ENCODE measurements at places on chromosomes 5 and 9. TPM values are rescaled to one million over a fixed set of nuclear protein-coding genes. Genes with fewer than 3 reads are reported as not detected.
A peak's percentile ranks its signal among the peaks of the same experiment; 100 is the strongest.

GRCh38 chr5:132704875-132705274 is 31.1 kb downstream of the IL4 start:
- DNase-seq = no peak

DNA sequence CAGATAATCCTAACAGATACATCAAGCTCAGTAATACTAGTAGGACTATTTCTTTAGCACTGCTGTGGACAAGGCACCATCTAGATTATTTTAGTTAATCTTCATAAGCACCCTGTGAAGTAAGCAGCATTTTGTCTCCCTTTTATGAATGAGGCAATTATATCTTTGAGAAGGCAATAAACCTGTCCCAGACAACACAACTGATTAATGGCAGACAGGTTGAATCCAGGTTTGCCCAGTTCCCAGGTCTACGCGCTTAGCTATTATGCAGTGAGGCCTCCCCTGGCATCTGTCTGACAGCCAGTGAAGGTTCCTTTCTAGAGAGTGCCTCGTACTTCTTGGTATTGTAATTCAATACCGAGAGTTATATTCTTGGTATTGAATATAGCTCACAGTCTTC is 9.7 kb upstream of the LVRN start:
- DNase-seq = no peak

- no peak for DNase-seq
Measured at GRCh38 chr9:96453625-96454024, 3.7 kb downstream of the HABP4 start.

GRCh38 chr5:66829826-66830225 is 233.6 kb downstream of the MAST4 start:
- no peak for DNase-seq

GRCh38 chr9:138060365-138060764 is 182.8 kb downstream of the CACNA1B start:
- DNase-seq = no peak

GRCh38 chr5:135890296-135890695 is 5.3 kb downstream of the IL9 start:
- no peak for DNase-seq

GRCh38 chr5:66742083-66742895 is 146.1 kb downstream of the MAST4 start:
- no peak for DNase-seq

DNA sequence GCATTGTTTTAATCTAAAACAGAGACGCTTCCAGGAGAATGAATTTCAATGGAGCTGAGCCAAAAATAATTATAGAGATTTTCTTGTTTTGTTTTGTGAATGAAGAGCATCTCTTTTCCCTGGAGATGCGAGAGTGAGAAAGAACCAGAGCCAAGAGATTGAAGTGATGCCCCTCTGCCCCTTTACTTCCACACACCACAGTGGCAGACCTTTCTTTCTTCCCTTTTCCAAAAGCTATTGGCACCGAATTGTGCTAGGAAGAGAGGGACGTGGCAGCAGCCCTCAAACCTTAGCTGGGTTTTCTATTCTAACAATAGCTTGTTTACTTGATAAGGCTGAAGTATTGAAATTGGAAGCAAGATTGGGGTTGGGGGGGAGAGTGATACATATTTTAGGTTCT is 133.0 kb upstream of the TMEM161B start:
- DNase-seq = no peak

GRCh38 chr5:143197260-143197656 is 206.2 kb downstream of the NR3C1 start:
- no peak for DNase-seq

GRCh38 chr9:127862075-127863011 is 7.9 kb upstream of the ENG start:
- DNase-seq = peak; percentile 53

DNA sequence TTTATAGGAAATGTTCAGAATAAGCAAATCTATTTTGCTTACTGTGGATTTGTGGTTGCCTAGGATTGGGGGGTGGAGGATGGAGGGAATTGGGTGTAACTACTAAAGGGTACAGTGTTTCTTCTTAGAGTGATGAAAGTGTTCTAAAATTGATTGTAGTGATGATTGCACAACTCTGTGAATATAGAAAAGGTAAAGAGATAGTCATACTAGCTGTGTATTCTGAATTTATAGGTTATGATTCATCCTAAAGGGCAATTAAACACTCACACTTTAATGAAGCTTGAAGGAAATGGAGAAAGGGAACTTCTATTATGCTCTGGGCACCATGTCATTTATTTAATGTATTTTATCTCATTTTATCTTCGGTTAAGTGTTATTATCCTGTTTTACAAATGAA is 9.9 kb downstream of the TXNDC8 start:
- no peak for DNase-seq

DNA sequence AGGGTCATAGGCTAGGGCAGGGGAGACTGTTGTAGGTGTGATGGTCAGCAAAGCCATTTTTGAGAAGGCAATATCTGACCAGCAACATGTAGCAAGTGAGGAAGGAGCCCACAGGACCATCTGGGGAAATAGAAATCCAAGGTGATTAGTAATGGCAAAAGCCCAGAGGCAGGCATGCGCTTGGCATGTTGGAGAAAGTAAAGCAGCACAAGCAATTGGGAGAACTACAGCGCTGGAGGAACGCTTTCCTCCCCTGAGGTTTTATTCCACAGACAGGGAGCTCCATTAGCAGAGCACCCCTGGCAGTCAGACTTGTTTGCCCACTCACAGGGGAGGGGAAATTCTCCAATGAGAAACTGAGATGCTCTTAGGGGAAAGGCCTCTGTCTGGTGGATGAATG is 54.8 kb upstream of the FOXB2 start:
- DNase-seq = no peak

DNA sequence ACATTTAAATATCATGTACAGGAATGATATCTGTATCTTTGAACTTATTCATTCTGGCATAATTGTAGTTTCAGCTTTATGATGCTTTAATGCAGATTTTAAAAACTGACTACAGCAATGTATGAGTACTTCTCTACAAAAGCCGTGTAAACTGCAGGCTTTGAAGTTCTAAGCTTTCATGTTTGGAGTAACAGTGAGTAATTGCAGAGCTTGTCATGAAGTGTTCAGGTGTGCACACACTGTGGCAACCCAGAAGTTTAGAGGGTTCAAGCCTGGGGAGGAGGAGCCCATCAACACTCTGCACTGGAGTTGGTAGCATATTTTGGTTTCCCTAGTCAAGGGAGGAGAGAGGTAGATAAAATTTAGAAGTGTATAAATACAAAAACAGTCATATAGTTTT is 130.9 kb downstream of the CD180 start:
- no peak for DNase-seq

- no peak for DNase-seq
Measured at GRCh38 chr5:78419396-78419795, 59.0 kb downstream of the SCAMP1 start.

DNA sequence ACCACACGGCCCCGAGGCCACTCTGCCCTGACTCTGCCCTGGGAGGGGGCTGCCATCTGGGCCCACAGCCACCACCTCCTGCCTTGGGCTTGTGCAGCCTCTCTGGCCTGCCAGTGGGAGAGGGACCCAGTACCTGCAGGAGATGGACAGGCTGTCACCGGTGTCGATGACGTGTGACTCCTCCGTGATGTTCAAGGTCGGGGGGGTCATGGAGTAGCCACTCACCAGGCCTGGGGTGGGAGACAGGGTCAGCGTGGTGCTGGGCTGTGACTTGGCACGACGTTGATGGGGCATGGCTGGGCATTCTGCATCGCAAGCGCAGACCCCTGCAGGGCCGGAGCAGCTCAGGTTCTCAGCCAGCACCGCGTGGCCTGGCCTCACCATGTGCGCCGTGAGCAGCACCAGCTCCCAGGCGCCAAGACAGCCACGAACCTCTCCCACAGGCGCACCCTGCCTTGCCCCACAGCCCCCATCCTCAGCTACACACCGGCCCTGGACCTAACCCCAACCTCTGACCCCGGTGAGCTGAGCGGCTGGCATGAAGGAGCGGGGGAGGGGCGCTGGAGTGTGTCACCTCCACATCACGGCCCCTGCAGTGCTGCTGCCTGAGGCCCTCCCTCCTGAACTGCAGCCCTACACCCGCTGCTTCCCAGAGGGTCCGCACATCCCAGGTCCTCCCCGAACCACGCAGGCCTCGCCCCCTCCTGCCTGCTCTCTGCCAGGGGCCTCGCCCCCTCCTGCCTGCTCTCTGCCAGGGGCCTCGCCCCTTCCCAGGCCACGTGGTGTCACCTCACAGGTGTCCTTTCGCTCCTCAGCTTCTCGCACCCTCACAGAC is 17.6 kb downstream of the FLT4 start:
- DNase-seq = no peak

- no peak for DNase-seq
Measured at GRCh38 chr5:72486371-72486770, 20.8 kb downstream of the ZNF366 start.

- DNase-seq = no peak
Measured at GRCh38 chr5:112059579-112060135, 302.7 kb upstream of the NREP start.

DNA sequence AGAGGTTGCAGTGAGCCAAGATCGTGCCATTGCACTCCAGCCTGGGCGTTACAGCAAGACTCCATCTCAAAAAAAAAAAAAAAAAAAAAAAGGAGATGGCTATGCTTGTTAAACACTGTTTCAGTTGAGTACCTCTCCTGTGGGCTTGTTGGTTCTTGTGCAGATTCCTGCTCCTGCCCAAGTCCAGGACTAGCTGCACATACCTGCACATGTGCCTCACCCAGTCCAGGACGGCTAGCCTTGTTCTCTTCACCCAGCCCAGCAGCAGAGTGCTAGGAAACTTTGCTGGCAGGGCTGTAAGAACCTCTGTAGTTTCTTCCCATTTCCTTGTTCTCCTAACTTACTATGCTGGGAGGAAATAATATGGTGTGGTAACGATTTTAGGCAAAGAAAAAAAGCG is 234.1 kb upstream of the DMRT1 start:
- DNase-seq = no peak

GRCh38 chr9:14301583-14302021 is 12.3 kb downstream of the NFIB start:
- no peak for DNase-seq

DNA sequence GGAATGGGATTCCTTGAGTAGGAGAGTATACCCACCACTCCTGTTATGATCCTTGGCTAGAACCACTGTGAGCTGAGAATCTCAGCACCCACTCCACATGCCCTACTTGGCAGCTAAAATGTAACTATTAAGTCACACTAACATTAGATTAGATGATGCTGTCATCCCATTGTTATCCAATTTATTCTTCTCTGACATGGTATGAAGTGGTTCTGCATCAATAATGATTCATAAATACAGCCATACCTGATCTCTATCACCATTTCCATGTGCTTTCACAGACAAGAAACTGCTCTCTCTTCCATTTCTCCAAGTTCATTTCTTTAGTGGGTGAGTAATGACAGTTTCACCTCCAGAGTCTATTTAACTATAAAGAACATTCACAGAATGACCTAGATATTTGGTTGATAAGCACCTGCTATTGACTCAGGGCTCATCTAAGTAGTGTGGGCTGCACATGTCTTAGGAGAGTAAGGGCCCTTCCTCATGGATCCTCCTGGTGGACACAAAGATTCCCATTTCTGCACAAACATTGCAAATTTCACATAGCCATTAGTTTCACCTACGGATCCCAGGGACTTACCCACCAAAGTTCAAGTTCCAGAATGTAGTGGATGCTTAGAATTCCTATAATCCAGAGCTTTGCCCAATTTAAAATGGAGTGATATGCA is 187.9 kb downstream of the EBF1 start:
- DNase-seq = no peak

DNA sequence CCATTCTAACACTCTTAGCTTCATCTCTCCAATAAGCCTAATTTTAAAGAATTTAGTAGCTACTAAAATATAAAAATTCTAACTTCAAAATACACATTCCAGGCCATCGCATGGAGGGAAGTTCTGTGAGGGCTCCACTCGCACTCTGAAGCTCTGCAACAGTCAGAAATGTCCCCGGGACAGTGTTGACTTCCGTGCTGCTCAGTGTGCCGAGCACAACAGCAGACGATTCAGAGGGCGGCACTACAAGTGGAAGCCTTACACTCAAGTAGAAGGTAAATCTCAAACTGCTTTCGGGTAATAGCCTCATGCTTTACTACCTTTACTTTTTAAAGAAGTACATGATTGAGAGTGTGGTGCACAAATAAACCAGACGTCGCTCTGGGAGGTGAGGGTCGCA is 94.8 kb downstream of the ADAMTS16 start:
- DNase-seq = no peak

- no peak for DNase-seq
Measured at GRCh38 chr5:146238973-146239372, 35.6 kb downstream of the RBM27 start.

Gene CORO2A
- 10.0 TPM for total RNA-seq

Gene JMY
- total RNA-seq = 27.3 TPM

Gene MARCOL
- total RNA-seq = not detected

Gene OR1Q1
- 1.5 TPM for total RNA-seq

Gene RMI1
- 6.6 TPM for total RNA-seq

Gene RAB3C
- total RNA-seq = not detected

Gene STING1
- total RNA-seq = 65.3 TPM

Gene NEUROG1
- not detected for total RNA-seq

Gene CCL21
- total RNA-seq = not detected

Gene PCDHB12
- not detected for total RNA-seq

Gene KIF12
- total RNA-seq = not detected

Gene SH3RF2
- total RNA-seq = not detected

Gene REXO4
- total RNA-seq = 42.4 TPM

Gene ZNF462
- total RNA-seq = not detected

Gene BHMT2
- total RNA-seq = not detected

All from naive thymus-derived CD8-positive, alpha-beta T cell (primary cell).